ENCODE measurements at places on chromosomes 7 and 10. TPM values are rescaled to one million over a fixed set of nuclear protein-coding genes. Genes with fewer than 3 reads are reported as not detected.

GRCh38 chr7:120799813-120800475 is 58.0 kb downstream of the TSPAN12 start:
- DNase-seq: no peak

- peak; percentile 60 for DNase-seq
These were observed 67.5 kb downstream of the CUX1 start for GRCh38 chr7:101884671-101885596.

DNA sequence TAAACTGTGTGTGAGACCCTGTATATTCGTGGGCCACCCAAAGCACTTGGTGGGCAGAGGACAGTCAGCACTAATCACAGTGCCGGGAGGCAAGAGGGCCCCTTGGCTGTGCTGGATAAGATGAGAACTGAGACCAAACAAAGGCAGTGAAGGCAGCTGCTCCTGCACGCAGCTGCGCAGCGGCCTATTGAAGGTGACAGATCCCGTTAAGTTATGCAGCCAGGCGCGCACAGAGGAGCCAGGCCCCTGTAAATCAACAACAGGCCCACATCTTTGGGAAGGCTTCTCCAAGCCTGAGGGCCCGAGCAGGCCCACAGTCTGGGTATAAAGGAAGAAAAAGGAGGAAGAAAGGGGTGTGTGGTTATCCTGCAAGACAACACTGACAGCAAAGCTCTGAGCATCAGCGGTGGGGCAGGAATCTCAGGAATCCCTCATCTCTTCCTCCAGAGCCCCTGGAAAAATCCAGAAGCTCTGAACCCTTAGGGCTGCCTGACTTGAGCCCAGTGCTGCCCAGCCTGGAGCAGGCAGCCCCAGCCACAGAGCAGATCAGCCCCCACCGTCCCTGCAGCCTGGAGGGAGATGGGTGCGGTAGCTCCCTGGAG is 154.2 kb downstream of the ARHGAP12 start:
- no peak for DNase-seq

The ACTR3C gene
- total RNA-seq: 4.6 TPM

GRCh38 chr7:155202106-155202871 is 95.4 kb upstream of the INSIG1 start:
- no peak for DNase-seq

- DNase-seq: no peak
These were observed 3.8 kb upstream of the DGKI start for GRCh38 chr7:137850571-137850970.

- DNase-seq: no peak
These were observed 23.7 kb downstream of the PRR15 start for GRCh38 chr7:29587195-29587808.

- DNase-seq: no peak
These were observed 1073.9 kb downstream of the NXPH1 start for GRCh38 chr7:9507290-9507689.

GRCh38 chr7:81744389-81744788 is 25.5 kb downstream of the HGF start:
- DNase-seq: no peak

DNA sequence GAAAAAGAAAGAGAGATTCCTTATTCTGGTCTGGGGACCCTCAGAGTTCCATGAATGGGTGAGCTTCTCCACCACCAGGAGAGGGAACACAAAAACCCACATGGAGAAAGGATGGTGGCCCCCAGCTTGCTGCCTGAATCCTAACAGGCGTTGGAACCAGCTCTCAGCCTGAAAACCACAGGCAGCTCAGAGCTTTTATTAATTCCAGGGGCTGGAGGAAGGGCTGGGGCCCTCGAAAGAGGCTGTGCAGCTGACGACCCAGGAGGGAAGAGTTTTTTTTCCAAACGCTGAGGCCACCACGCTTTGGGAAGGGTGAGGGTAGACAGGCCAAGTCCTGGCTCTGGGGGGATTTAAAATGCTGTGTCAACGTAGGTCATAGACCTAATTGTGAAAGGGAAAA is 10.8 kb upstream of the ELN start:
- no peak for DNase-seq

- DNase-seq: peak; percentile 32
These were observed 20.8 kb upstream of the HYAL4 start for GRCh38 chr7:123823898-123824753.

DNA sequence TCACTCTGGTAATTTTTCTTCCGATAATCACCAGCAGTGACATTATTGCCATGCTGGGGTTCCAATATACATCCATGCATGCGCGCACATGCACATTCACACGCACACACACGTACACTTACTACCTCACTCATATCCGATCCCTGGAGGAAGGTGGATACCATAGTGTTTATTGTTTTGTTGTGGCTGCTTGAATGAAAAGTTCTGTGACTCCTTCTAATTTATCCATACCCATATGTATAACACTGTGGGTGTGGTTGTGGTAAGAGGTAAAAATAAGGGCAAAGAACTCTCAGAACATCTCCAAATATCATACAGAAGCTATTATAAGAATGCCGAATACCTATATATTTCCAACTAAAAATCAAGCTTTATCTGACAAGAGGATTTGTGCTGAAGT is 407.8 kb upstream of the PODXL start:
- DNase-seq: no peak

- DNase-seq: no peak
These were observed 7.7 kb upstream of the GPR37 start for GRCh38 chr7:124773339-124773738.

The PVRIG gene
- 61.6 TPM for total RNA-seq

DNA sequence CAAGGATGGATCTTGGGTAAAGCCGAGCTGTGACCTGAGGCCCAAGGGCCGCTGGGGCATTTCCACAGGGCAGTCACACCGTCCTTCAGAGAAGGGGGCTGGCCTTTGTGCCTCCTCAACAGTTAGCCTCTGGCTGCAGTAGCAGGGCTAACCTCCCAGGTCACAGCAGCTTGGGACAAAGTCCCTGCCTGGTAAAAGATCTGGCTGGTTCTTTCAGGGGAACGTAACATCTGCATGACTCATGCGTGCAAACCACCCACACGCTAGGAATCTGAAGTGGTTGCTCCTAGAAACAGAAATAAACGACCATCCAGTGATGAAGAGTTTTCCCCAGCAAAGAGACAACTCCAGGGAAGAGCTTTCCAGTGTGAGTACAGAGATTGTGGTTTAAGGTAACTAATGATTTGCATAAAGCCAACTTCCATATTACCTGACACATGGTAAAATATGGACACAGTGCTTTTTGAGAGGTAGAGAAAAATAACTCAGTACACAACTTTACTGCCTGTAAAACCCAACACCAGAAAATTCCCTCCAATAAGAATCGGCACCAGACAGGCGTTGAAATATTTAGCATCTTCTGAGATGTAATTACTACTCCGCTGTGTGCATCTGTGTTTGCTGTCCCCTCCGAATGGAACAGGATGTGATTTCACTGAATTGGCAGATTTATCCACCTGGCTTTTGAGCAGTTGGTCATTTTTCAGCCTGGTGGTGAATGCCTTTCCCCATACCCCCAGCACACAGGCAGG is 84.9 kb upstream of the ADRB1 start:
- no peak for DNase-seq

DNA sequence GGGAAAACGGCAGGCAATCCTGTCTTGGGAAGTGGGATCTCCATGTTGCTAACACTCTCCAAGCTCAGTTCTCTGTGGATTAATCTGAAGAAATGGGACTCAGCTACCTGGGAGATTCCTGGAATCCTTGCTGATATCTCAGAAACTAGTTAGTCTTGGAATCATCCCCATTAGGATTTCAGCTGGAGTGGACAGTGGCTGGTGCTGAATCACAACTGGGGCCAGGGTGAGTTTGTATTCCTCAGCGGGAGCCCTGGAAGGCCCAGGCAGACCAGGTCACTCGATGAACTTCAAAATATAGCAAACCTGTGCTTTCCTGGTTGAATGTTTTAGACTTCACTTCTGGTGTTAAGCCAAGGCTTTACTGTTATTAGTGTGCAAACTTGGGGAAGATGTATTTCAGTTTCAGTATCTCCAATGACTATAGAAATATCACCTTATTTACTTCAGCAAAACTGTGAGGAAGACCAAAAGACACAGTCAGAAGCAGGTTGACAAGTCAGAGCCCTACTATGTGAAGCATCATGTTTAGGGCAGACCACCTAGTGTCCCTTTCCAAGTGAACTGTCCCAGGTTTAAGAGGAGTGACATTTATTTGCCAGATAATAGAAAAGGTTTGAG is 126.1 kb downstream of the AOAH start:
- DNase-seq: no peak

DNA sequence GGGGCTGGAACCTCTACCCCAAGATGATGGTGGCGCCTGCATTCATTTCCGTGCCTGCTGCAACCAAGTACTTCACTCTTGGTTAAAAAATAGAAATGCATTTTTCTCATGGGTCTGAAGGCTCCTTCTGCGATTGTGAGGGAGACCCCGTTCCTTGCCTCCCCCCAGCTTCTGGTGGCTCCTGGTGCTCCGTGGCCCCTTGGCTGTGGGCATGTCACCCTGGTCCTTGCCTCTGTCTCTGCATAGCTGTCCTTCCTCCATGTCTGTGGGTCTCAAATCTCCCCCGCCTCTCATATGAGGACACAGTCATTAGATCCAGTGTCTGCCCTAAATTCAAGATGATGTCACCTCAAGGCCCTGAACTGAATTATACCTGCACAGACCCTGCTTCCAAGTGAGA is 317.9 kb downstream of the TCERG1L start:
- no peak for DNase-seq

DNA sequence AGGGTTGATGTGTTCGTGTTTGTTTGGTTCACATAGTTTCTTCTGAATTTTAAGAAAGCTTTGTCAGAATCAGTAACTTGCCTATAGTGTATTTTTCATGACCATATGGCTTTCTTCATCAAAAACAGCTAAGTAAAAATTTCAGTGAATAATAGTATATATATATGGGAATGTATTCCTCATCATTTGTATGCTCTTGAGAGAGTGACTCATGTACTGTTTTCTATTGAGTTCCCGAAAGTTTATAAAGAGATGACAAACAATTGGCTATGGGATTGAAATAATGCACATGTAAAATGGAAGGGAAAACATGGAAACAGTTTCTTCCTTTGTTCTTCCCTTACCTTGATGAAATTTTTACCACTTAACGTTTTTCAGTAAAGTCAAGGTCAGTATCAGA is 56.4 kb downstream of the KAT6B start:
- no peak for DNase-seq

DNA sequence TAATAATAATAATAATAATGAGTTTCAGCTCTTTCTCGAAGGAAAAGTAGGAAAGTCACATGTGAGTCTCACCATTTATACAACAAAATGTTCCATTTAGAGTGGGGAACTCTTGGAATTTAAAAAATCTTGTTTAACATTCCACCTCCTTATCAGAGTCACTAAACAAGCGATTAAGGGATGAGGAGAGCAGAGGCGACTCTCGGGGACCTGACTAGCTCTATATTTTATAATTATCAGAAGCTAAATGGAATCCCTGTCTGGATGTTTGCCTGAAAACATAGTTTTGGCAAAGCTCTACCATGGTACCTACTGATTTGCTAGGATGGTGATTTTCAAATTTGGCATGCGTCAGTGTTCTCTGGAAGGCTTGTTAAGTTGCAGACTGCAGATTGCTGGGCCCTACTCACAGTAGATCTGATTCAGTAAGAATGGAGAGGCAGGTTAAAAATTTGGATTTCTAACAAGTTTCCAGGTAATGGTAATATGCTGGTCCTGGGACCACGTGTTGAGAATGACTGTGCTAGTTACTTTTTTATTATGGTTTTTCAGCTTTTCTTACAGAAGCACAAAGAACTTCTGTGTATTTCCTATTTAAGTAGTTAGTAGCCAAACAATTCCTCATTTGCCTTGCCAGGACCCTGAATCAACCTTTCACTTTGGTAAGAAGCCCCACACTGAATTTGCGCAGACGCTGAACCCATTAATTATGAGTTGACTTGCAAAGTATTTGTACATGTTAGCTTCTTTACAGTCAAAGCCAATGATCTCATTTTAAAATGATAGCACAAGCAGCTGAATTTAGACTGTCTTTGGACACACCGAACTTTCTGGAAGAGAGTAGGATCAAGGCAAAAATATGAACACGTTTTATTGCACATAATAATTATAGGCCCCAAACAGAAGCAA is 39.5 kb downstream of the CPED1 start:
- no peak for DNase-seq

- DNase-seq: no peak
These were observed 199.9 kb downstream of the ARHGAP12 start for GRCh38 chr10:31728698-31729224.

The ELMO1 gene
- 68.5 TPM for total RNA-seq

- peak; percentile 38 for DNase-seq
These were observed 140.4 kb upstream of the NAMPT start for GRCh38 chr7:106425017-106425719.

The CAMK1D gene
- 4.2 TPM for total RNA-seq

DNA sequence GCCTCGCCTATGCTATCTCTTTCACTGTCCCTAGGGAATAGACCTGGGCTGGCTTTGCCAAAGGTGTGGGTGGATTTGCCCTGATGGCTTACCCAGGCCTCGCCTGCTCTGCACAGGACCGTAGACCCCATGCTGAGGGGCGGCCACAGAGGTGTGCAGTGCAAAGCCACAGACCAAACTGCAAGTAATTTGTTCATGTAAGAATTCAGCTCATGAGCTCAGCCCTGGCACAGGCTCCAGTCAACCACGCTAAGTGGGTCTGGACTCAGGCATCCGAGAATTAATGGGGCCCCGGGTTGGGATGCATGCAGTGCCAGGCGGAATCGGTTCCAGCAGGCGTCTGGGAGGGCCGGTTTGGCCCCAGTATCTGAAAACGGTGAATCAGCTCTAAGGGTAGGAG is 445.2 kb downstream of the DNAJB6 start:
- DNase-seq: no peak

- no peak for DNase-seq
These were observed 20.3 kb upstream of the CSGALNACT2 start for GRCh38 chr10:43117777-43118583.

GRCh38 chr10:26573674-26574073 is 123.8 kb upstream of the PDSS1 start:
- DNase-seq: no peak

DNA sequence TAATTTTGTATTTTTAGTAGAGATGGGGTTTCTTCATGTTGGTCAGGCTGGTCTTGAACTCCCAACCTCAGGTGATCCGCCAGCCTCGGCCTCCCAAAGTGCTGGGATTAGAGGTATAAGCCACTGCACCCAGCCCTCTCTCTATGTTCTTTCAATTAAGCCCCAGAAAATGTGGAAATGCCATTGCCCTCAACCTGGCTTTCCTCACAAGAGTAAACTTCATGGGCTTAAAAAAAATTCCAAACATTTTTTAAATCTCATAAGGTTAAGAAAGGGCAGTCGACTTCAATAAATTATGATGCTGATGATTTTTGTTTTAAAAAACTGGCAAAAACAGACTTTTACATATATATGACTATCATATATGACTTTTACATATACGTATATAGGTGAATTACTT is 107.6 kb downstream of the TES start:
- DNase-seq: no peak

- no peak for DNase-seq
These were observed 335.5 kb downstream of the LRRTM3 start for GRCh38 chr10:67261300-67261797.
